ENCODE measurements at places on chromosomes 12 and 14.

- DNase-seq, result no peak
These were observed 708 bp downstream of the FAR2 start for GRCh38 chr12:29149691-29150281.

- no peak for DNase-seq
These were observed 36.8 kb upstream of the PLEKHG6 start for GRCh38 chr12:6273541-6274230.

GRCh38 chr12:120748242-120748641, 22.6 kb downstream of the ACADS start:
- DNase-seq, result no peak

GRCh38 chr12:67155863-67156262, 113.3 kb upstream of the CAND1 start:
- DNase-seq, result no peak

- DNase-seq, result no peak
These were observed 217.7 kb upstream of the DCN start for GRCh38 chr12:91400271-91400670.

GRCh38 chr12:116164250-116165035, 113.0 kb downstream of the MED13L start:
- DNase-seq, result no peak

GRCh38 chr14:42736408-42736807, 1129.7 kb downstream of the LRFN5 start:
- DNase-seq, result no peak

Data from activated naive CD4-positive, alpha-beta T cell (primary cell).